Activated naive CD8-positive, alpha-beta T cell treated with anti-CD3 and anti-CD28 coated beads, Interleukin-2, amount 50 U/mL, for 16 hours (primary cell): ENCODE measurements at places on chromosomes 1 and 21.

DNA sequence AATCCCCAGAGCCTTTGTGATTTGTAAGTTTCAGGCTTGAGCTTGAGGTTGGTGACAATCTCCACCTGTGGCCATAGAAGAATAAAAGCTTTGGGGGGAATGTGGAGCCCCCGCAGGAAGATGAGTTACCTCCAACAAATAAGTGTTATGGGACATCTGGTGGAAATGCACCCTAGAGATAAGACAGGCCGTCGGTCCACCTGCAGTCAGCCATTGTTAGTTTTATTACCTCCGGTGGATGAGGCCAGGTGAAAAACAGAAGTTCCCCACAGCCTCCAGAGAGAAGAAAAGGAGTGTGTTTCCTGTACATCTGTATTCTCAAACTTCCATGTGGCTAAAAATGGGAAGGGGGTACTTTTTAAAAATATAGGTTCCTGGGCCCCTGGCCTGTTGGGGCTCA lies 137.4 kb downstream of the KAZN start:
- no peak for DNase-seq

DNA sequence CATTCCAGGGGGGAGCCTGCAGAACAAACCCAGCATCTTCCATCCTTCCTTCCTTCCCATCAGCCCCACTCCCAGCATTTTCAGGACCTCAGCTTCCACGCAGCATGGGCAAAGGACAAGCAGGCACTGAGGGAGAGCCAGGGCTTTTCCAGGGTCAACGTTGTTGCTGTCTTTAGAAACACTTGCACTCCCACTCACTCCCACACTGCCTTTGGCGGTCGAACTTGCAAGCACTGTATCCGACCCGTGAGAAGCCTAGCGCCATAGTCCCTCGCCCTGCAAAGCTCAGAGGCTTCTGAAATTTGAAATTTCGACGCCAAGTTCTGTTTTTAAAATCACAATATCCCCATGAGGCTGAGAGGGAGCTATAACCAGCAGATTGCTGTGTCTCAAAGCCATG lies 47.4 kb downstream of the KCNAB2 start:
- no peak for DNase-seq

DNA sequence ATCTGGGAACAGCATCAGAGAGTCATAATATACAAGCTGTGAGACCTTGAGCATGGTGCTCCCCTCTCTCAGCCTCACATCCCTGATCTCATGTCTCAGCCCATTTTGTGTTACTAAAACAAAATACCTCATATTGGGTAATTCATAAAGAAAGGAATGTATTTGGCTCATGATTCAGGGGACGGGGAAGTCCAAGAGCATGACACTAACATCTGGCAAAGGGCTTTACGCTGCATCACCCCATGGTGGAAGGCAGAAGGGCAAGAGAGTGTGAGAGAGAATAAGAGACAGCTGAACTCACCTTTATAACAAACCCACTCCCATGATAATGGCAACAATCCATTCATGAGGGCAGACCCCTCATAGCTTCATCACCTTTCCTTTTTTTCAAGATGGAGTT lies 36.5 kb downstream of the RNASEL start:
- DNase-seq = no peak

- no peak for DNase-seq
These were observed 29.1 kb downstream of the CHML start for GRCh38 chr1:241611063-241611462.

DNA sequence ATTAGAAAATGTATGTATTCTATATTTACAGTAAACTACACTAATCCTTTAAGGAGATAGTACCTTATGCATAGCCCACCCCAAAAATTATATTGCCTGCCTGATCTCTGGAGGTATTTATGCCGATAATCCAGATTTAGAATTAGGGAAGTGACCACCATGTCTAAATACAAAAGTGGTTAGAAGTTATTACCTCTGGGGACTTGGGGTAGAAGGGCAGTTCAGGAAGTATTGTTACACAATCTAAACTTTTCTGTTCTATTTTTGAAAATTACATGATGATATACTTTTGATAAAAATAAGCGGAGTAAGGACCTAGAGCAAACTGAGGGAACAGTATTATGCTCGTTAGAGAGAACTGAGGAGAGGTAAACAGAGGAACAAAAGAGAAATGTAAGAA lies 90.5 kb upstream of the ZP4 start:
- DNase-seq = no peak

- DNase-seq = no peak
These were observed 237.6 kb downstream of the RYR2 start for GRCh38 chr1:237279629-237280028.

DNA sequence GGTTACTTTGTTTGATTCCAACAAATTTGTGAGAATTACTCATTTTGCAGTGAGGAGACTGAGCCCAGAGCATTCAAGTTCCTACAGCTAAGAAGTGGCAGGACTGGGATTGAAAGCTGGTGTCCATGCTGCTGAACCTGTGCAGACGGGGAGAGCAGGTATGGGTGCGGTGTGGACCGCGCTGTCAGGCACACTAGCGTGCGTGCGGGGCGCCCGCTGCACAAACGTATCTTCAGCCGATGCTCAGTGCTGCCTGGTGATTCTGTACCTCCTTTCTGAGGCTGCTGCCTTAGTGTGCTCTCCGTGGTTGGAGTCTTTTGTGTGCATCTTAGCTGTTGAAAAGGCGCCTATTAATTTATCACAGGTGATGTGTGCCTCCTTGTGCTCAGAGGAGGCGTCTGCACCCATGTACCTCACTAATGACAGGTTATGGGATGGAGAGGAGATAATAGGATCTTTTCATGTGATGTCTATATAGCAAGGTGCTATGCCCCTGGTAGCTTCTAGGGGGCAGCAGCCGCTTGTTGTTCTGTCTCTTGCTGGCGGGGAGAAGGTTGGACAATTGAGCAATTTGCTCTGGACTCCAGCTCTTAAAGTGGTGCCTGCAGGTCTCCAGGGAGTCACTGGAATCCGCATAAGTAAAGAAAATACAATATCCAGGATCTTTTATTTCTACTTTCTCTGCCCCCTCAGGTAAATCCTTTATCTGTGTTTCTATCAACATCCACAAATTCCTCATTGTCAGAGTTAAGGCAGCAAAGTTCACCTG lies 32.5 kb downstream of the PEX14 start:
- DNase-seq = no peak

- no peak for DNase-seq
These were observed 6.9 kb upstream of the BMP8A start for GRCh38 chr1:39484564-39484963.

DNA sequence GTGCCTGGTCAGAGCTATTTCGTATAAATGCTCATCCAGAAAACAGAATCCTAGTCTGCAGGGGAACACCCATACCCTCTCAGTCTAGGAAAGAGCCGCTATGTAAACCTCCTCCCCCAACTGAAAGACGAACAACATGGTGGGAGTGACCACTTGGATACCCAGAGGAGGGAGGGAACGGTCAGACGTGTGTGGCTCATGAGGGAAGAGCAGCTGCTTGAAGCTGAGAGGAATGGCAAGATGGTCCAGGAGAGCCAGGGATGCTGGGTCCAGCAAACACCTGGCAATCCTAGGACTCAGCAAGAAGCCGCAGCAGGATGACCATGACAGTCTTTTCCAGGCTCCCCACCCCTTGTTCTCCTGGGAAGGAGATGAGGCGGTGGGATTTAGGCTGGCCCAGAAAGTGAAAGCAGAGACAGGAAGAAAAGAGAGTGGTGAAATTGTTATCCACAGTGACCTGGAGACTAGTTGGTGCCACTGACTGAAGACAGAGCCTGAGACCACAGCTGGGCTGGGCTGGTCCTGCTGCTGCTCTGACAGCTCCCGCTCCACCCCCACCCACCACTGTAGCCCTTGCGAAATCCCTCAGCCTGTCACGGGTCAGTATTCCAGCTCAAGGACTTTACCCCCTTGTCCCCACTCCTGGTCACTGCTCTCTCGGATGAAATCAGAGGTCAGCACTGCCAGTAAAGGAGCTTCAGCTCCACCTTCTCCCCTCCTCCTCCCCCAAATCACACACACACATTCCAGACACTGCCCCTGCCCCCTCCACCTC lies 3.6 kb downstream of the CERS2 start:
- no peak for DNase-seq

- DNase-seq = no peak
These were observed 18.5 kb downstream of the CYP2J2 start for GRCh38 chr1:59908084-59908483.

- no peak for DNase-seq
These were observed 121.9 kb downstream of the TIAM1 start for GRCh38 chr21:31222142-31222541.

- DNase-seq = no peak
These were observed 27.9 kb upstream of the MYOC start for GRCh38 chr1:171680339-171680738.

- DNase-seq = no peak
These were observed 19.9 kb upstream of the LYPD8 start for GRCh38 chr1:248775441-248775840.

DNA sequence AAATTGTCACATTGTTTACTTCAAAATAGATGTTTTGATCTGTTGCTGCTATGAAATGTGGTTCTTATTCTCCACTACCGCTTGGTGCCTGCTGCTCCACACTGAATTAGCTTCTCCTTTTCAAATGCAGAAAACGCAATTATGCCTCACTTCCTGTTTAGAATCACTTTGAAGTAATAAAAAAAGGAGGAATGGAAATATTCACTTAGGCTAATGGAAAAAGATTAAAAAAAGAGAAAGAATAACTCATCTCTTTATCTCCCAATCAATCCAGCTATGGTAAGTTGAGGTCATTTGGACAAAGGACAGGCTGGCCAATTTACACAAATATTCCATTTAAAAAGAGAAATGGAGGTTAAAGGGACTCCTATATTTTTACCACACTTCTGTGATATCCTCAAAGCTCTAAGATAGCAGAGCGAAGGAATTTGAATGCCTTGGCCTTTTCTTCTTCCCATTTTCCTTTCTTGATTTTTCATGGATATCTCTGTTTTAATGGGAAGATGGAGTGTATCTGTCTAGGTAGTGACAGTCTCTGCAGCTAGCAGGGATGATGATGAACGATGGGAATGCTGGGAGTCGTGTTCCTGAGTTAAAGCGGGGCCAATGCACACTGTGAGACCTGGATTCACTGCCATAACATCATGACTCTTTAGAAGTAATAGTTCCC lies 35.7 kb downstream of the RGS5 start:
- no peak for DNase-seq

DNA sequence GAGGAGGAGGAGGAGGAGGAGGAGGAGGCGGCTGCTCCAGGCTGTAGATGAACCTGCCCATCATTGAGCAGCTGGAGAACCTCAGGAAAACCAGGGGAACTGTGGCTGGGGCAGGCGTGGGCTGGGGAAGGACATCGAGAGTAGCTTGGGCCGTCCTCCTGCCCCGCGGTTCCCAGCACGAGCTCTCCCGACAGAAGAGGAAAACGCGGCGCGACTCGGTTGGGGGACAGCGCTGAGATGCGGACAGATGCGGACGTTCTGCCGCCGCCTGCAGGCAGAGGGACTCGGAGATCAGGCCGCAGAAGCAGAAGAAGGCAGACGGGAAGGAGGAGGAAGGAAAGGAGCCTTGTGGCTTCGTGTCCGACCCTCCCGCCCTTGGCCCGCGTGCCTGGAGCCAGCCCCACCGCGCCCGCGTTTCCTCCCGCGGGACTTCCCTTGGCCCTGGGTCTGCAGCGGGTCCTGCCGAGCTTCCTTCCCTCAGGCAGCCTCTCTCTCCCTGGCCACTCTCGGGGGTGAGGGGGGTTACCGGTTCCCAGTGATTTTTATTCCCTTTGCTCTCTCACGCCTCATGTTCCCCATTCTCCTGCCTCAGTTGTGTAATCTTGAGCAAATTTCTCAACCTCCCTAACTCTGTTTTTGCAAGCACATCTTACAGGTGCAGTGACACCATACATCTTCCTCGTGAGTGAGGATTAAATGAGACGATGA lies 1.7 kb upstream of the TNFRSF9 start:
- DNase-seq = no peak
